Activated effector memory CD4-positive, alpha-beta T cell treated with Interleukin-2 at 50 U/mL for 16 hours (primary cell): ENCODE measurements at places on chromosomes 1 and 21.

GRCh38 chr1:113576271-113576670 is 183.0 kb downstream of the PHTF1 start:
- no peak for DNase-seq

GRCh38 chr1:163583661-163584181 is 262.0 kb downstream of the NUF2 start:
- DNase-seq, result no peak

DNA sequence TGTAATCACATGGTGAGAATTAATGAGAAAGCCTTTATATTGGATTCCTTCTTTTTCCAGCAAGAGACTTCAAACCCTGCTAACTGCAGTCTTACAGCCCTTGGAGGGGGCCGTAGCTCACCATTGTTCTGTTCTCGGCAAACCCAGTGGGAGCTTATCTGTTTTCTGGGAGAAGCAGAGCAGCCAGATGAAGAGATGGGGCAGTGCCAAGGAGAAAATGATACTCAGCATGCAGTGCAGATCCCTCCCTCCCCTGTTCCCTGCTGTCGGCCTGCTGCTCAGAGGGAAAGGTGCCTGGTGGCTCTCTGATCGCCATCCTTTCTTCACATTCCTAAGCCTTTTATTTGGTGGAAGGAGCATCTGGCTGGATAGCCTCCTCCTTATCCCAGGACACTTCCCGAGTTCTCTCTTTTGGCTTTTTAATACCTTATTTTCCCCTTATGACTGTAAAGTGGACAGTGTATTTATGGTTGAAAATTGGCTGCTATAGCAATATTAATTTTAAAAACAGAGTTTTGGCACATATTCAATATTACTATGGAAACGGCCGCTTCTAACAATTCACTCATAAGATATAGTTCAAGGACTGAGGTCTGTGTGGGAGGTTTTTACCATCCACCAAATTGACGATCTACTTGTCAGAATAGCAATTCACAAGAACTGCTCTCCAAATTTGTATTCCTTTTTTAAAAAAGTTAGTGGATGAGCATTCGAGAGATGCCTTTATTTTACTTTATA is 203.4 kb downstream of the CRB1 start:
- no peak for DNase-seq

- no peak for DNase-seq
Measured at GRCh38 chr1:26771643-26772321, 16.0 kb upstream of the PIGV start.

DNA sequence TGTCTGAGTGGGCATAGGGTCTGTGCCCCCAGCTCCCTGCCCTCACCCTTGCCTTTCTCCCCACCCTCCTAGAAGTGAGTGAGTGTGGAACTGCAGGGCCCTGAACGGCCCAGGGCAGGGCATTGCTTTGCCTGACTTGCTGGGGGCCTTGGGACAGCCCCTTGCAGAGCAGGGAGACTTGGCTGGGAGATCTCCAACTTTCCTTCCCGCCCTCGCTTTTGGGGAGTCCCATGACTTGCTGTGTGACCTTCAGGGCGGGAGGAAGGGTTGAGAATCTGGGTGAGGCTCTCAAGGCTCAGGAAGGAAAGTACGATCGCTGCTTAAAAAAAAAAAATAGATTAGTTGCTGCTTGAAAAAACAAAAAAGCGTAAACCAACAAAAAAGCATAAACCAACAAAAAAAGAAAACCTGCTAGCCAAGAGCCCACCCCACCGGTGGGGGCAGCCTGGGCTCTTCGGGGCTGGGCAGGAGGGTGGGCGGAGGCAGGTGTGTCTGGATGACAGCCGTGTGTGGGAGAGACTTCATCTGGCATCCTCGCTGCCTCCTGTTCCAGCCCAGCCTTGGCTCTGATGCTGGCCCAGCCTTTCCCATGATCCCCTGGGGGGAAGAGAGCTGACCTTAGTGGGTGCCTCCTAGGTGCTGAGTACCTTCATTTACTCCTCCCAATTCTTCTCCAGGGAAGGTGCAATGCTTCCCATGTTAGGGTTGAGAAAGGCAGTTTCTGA is 6.5 kb downstream of the NBL1 start:
- no peak for DNase-seq

GRCh38 chr1:7366955-7367665 is 404.0 kb upstream of the VAMP3 start:
- DNase-seq, result no peak

DNA sequence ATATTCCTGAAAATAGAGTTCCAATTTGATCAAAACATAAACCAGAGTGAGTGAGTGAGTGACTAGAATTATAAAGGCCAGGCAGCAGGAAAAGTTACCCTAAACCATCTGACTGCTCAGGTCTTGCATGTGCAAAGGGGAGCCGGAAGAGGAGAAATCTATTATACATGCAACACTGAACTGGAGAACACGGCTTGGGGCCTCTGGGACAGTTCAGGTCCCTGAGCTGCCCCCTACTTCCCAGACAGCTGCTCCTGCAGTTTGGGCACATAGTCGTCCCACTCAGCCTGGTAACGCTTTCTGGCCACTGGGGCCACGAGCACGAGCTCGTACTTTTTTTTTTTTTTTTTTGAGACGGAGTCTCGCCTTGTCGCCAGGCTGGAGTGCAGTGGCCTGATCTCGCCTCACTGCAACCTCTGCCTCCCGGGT is 40.1 kb downstream of the PTPRC start:
- DNase-seq, result no peak

DNA sequence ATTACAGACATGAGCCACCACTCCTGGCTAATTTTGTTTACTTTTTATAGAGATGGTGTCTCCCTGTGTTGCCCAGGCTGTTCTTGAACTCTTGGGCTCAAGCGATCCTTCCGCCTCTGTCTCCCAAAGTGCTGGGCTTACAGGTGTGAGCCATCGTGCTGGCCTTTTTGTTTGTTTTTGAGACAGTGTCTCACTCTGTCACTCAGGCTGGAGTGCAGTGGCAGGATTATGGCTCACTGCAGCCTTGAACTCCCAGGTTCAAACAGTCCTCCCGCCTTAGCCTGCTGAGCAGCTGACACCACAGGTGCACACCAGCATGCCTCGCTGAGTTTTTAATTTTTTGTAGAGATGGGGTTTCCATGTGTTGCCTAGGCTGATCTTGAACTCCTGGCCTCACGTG is 49.1 kb downstream of the ADARB1 start:
- no peak for DNase-seq
